HCEC 1CT (cell line): ENCODE measurements at places on chromosomes 2 and 18.

GRCh38 chr18:50310080-50310479 is 22.6 kb upstream of the CXXC1 start:
- no peak for DNase-seq

- no peak for DNase-seq
Measured at GRCh38 chr2:239378918-239379640, 21.7 kb downstream of the HDAC4 start.

DNA sequence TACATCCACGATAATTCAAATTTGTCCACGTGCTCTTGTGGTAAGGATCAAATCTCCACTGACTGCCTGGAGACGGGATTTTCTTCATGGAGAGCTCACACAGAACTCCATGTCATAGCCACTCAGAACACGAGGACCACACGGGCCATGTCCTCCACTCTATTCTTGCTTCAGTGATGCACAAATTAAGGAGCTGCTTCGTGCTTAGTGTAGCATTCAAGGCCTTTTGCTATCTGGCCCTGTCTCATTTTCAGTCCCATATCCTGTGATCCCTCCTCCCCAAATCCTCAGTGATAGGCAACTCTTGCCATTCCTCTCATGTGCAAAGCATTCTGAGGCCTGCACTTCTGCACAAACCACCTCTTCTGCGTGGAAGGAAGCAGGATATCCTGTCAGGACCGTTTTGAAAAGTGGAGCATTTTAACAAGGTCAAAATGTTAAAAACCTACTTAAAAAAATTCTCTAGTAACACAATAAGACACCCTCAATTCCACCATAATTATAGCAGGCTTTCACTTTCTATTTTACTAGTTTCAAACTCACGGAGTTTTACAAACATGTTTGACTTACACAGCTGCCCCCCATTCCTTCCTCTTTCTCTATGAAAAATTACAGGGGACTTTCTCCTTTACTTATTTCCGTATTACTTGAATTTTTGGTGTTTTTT is 35.2 kb downstream of the ST3GAL5 start:
- DNase-seq, result no peak

- no peak for DNase-seq
Measured at GRCh38 chr18:75782826-75783225, 355.3 kb upstream of the SMIM21 start.

DNA sequence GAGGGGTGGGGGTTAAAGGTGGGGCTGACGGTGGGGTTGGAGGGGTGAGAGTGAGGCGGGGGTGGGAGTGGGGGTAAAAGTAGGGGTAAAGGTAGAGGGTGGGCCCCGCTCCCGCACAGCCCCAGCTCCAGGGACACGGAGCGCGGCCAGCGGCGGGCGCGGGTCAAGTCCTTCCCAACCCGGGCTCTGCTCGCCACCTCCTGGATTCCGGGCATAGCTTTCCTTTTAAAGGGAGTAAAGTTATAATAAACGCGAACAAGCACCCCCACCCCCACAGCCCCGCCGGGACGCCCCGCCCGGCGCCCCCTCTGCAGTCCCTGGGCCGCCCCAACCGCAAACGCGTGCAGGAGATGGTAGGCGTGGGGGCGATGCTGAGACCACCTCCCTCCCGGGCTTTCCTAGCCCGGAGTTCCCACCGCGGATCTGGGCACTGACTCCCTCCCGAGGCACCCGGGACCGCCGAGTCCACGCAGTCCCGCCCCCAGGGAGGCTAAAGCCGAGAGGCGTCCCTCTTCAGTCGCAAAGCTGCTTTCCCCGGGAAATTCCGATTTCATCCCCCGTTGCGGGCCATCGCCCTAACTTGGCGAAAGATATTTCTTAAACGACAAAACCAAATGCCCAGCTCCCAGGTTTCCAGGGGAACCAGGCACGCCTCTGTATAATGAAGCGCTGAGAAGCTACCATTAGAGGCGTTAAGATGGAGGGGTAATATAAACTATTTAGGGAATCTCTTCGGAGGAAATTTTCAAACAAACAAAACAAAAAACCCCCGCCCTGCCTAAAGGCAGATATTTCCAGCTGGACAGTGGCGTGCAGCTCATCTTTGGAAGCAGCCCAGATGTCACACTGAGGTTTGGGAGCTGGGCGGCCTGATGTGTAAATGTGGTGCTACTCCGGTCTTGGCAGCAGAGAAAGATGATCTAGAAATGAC is at the start of gene LIMS2:
LIMS2 (minus strand) TSS at position 200 of the 931 bp plus-strand sequence. CDS start 506 bp downstream, outside the sequence.
- peak; percentile 21 for DNase-seq

DNA sequence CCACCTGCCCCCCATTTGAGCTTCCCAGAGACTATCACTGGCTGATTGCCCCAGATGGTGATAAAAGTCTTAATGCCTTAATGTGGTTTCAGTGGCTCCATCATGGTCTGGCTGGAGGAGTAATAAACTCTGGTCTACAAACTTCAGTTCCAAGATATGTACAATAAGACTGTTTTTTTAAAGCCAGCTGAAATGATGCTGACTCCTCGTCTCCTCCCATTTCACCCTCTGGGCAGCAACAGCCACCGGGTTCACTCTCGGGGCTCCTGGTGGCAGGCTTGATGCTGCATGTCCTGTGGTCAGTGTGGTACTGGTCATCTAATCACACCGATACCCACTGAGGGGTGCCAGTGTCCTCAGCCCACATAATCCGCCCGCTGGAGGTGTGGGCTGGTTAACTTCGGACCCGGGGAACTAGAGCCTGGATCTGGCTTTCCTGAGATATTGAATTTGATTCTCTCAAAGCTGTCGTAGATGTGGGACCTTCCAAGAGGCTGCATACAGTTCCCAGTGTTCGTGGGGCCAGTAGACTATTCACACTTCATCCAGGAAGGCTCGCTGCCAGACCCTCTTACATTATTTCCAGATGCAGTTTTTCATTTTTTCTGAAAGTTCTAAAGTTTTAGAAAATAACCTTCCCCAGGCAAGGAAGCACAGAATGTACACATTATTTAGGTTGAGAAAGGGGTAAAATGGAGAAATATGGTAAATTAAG is 95.3 kb downstream of the GALR1 start:
- DNase-seq, result no peak

DNA sequence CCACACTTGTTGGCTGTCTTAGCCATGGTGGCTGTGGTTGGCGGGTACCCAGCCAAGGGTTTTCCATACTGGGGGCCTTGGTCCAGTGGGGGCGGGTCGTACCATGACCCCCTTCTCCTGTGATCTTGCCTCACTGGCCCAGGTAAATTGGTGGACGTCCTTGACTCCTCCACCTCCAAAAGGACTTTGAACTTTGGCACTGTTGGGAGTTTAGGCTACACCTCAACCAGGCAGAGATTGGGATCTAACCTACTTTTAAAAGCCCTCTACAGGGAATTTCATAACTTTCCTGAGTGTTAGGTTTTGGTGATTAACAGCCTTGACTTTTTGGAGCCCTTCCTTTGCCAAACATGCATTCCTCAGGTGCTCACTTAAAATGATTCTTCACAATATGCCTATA is 106.7 kb downstream of the NEDD4L start:
- no peak for DNase-seq

- peak; percentile 84 for DNase-seq
Measured at GRCh38 chr2:161681046-161681445, 56.8 kb downstream of the SLC4A10 start.

GRCh38 chr2:20985062-20985461 is 58.8 kb downstream of the APOB start:
- DNase-seq, result no peak

- DNase-seq, result no peak
Measured at GRCh38 chr2:54979321-54980044, 70.8 kb downstream of the RTN4 start.

GRCh38 chr18:76881744-76882143 is 59.4 kb downstream of the ZNF236 start:
- DNase-seq, result no peak

DNA sequence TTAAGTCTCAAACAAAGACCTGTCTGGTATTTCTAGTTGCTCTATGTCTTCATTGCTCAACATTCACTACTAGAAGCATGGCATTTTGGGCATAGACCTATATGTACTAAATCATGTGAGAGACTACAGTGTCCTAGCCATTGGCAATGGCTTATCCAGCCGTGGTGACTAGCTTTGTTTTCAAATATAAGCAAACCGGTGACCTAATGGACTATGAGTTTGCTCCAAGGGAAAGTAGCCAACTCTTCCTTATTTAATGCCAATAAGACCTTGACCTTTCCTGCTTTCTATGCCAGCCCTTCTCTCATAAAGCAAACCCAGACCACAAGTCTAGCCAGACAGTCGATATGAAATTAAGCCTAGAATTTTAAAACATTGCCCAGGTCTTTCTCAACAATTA is 113.7 kb upstream of the CREB1 start:
- DNase-seq, result peak; percentile 11

DNA sequence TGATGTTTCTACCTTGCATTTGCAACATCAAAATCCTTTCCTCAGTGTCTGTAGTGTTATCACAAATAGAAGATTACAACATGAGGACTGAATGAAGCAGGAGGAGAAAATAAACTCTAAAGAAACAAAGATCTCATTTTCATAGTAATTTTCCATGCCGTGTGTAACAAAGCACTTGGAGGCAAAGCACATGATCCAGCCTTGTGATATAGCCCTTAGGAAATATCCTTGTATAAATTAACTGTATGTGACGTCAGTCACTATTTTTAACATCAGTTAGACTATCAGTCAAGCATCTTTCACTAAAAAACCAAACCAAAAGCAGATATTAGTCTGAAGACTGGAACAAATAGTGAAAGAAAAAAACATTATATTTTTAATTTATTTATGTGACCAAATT is 492.1 kb upstream of the CNTNAP5 start:
- DNase-seq, result no peak

GRCh38 chr18:49519101-49519971 is 32.3 kb upstream of the C18orf32 start:
- no peak for DNase-seq

- no peak for DNase-seq
Measured at GRCh38 chr2:54535599-54536195, 79.6 kb downstream of the SPTBN1 start.

GRCh38 chr2:29112379-29112778 is 2.8 kb upstream of the CLIP4 start:
- DNase-seq, result no peak

- DNase-seq, result no peak
Measured at GRCh38 chr2:210337159-210337558, 22.2 kb upstream of the MYL1 start.

DNA sequence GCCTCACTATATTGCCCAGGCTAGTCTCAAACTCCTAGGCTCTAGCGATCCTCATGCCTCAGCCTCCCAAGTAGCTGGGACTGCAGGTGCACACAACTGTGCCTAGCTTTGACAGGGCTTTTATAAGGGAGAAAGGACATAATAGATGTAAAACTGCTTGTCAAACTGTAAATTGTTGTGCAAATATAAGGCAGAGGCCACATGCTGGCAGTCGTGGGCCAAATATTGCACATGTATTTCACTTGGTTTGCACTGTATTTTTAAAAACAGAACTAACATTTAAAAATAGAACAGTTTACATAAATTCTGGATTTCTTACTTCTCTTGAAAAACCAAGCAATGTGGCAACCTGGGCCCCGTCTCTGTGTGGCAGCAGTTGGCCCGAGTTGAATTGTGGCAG is 31.2 kb upstream of the MYO3B start:
- DNase-seq, result no peak

- no peak for DNase-seq
Measured at GRCh38 chr2:143632751-143633374, 503.6 kb downstream of the ARHGAP15 start.

- DNase-seq, result peak; percentile 88
Measured at GRCh38 chr2:160379399-160379798, 114.2 kb downstream of the RBMS1 start.

GRCh38 chr2:26807788-26808460 is 22.1 kb downstream of the CENPA start:
- peak; percentile 12 for DNase-seq

DNA sequence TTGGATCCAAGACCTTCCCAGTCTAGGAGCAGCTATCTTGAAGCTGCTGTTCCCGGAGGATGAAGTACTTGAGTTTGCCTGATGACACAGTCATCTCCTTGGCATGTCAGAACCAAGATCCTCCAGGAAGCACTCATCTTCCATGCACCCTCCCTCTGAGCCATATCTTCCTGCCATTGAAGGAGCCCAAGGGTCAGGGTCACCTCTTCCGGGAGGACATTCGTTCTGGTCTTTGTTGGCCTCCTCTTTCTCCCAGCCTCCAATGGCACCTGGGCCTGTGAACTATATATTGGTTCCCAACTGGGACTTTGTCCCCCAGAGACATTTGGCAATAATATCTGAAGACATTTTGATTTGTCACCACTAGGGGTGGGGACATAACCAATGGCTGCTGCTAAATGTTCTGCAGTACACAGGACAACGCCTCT is 4.2 kb upstream of the MYO7B start:
- no peak for DNase-seq

DNA sequence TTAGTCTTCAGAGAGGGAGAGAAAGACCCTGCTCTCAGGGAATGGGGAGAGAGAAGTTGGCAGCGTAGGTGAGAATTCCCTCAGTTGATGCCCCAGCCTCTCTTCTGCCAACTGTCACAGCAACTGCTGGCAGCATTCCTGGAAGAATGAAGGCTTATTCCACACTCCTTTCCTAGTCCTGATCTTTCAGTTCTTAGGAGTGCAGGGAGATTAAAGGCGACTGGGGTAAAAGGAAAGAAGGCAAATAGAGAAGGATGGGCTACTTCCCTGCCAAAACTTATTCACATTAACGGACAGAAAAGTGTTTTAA is 65.9 kb upstream of the ACAA2 start:
- no peak for DNase-seq

- no peak for DNase-seq
Measured at GRCh38 chr18:32175265-32175664, 14.6 kb upstream of the MEP1B start.

GRCh38 chr2:43130548-43130875 is 95.9 kb downstream of the ZFP36L2 start:
- no peak for DNase-seq

DNA sequence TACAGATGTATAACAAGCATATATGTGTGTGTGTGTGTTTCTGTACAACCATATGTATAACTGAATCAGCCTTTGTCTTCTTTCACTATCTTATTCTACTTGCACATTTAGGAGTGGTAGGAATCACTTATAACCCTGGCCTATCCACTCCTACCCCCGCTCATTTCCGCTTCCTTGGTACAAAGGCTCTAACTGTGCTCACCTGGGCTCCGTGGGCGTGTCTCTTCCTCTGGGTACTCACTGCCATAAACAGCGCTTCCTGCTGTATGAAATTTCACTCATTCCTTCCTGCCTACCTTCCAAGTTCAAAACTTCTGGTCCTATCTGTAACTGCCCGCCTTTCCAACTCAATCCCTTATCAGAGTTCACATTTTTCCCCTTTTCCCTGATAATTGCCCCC is 815.5 kb downstream of the EPHA4 start:
- DNase-seq, result no peak

- DNase-seq, result no peak
Measured at GRCh38 chr2:205769879-205770278, 87.6 kb downstream of the NRP2 start.
